ENCODE measurements at places on chromosomes 12 and 14.

DNA sequence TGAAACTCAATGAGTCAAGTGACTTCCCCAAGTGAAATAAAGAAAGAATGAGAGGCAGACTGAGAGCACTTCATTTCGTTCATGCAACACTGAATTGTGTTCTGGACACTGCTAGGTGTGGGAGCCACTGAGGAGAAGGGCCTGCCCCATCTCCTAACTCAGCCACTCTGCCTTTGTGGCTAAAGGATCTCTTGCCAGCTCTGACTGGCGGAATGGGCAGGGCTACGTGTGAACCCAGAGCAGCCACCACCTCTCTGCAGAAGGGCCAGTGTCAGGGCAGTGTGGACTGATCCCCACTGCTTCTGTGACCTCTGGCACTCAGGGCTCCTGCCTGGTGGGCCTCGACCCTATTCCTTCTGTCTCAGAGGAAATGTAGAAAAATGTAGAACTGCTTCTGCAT, 46.5 kb upstream of the GZMB start:
- peaks cover 58% of the 10 kb centered on the region for H3K4me1 ChIP-seq
- H3K4me3 ChIP-seq = no peak overlapping the region
- DNase-seq = no peak
- peaks cover 20% of the 10 kb centered on the region for H3K36me3 ChIP-seq
- peak overlapping the region; percentile 5 for H3K27ac ChIP-seq

GRCh38 chr12:16716928-16717327, 111.0 kb upstream of the LMO3 start:
- no peak overlapping the region for H3K27ac ChIP-seq
- no peaks in the 10 kb centered on the region for H3K27me3 ChIP-seq
- no peak overlapping the region for H3K4me3 ChIP-seq
- no peak for DNase-seq

GRCh38 chr12:95118788-95119179, 45.4 kb upstream of the NR2C1 start:
- H3K4me1 ChIP-seq = no peaks in the 10 kb centered on the region
- H3K4me3 ChIP-seq = no peak overlapping the region
- no peaks in the 10 kb centered on the region for H3K36me3 ChIP-seq
- DNase-seq = no peak
- no peaks in the 10 kb centered on the region for H3K27me3 ChIP-seq

- H3K27me3 ChIP-seq = no peaks in the 10 kb centered on the region
- no peak for DNase-seq
- no peak overlapping the region for H3K27ac ChIP-seq
- no peak overlapping the region for H3K4me3 ChIP-seq
- no peaks in the 10 kb centered on the region for H3K4me1 ChIP-seq
Measured at GRCh38 chr12:70962226-70962794, 41.8 kb upstream of the PTPRR start.

DNA sequence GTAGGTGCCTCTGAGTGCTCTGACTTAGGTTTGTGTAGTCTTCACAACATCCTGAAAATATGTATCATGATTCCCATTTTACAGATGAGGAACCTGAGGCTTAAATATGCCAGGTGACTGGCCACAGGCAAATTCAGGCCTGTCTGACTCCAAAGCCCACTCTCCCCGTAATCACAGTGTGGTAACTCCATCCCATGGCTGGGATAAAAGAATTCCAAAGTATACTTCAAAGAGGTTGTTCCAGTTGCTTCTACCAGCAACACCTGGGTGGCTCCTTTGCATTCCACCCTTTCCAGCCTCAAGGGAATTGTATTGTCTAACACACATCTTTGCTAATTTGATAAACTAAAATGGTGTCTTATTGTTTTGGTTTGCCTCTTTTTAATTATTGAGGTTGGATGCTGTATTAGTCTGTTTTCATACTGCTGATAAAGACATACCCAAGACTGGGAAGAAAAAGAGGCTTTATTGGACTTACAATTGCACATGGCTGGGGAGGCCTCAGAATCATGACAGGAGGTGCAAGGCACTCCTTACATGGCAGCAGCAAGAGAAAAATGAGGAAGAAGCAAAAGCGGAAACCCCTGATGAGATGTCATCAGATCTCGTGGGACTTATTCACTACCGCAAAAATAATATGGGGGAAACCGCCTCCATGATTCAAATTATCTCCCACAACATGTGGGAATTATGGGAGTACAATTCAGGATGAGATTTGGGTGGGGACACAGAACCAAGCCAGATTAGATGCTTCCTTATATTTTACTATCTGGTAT, 9.9 kb upstream of the CHST11 start:
- no peak for DNase-seq
- no peak overlapping the region for H3K27ac ChIP-seq
- peaks cover 2% of the 10 kb centered on the region for H3K4me1 ChIP-seq
- no peak overlapping the region for H3K4me3 ChIP-seq
- no peaks in the 10 kb centered on the region for H3K36me3 ChIP-seq

DNA sequence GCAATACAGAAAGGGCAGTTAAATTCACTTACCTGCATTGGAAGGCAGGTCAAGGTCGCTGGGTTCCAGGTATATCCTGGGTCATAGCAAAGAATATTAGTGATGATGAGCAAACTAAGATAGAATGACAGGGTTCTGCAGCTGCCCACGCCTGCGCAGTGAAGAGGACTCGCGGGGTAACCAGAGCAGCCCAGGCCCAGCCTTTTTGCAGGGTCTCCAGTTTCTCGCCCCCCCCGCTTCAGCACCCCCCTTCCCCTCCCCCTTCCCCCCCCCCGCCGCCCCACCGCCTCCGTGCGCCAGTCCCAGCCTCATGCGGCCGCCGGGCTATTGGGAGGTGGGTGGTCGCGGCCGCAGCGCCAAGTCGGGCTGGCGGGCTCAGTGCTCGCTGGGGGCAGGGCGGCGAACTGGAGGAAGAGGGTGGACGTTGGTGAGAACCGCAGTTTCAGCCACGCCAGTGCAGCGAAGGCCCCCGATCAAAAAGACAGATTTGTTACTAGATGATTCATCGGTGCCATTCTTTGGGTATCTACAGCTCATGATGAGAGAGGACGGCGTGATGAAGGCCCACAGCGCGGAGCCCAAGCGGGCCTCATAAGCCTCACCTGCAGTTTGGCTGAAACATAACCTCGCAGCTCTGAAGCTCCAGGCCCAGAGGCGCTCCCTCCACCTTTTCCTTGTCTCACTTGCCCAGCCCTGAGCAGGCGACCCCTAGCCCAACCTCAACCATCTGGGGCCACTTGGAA, 20.2 kb downstream of the SLC2A3 start:
- peaks cover 19% of the 10 kb centered on the region for H3K36me3 ChIP-seq
- no peak overlapping the region for H3K27ac ChIP-seq
- no peak overlapping the region for H3K4me3 ChIP-seq
- peak; percentile 40 for DNase-seq
- H3K27me3 ChIP-seq = no peaks in the 10 kb centered on the region
- peaks cover 16% of the 10 kb centered on the region for H3K4me1 ChIP-seq

GRCh38 chr12:124463341-124463921, 104.0 kb downstream of the NCOR2 start:
- peaks cover 51% of the 10 kb centered on the region for H3K36me3 ChIP-seq
- peak overlapping the region; percentile 25 for H3K27ac ChIP-seq
- no peaks in the 10 kb centered on the region for H3K27me3 ChIP-seq

GRCh38 chr14:90502760-90503159, 105.9 kb downstream of the CALM1 start:
- peaks cover 2% of the 10 kb centered on the region for H3K4me1 ChIP-seq
- no peak overlapping the region for H3K27ac ChIP-seq
- peaks cover 18% of the 10 kb centered on the region for H3K27me3 ChIP-seq

- peak overlapping the region; percentile 76 for H3K4me3 ChIP-seq
- no peak for DNase-seq
- no peaks in the 10 kb centered on the region for H3K27me3 ChIP-seq
- H3K27ac ChIP-seq = peak overlapping the region; percentile 88
Measured at GRCh38 chr14:60184146-60184904, 19.1 kb upstream of the DHRS7 start.

DNA sequence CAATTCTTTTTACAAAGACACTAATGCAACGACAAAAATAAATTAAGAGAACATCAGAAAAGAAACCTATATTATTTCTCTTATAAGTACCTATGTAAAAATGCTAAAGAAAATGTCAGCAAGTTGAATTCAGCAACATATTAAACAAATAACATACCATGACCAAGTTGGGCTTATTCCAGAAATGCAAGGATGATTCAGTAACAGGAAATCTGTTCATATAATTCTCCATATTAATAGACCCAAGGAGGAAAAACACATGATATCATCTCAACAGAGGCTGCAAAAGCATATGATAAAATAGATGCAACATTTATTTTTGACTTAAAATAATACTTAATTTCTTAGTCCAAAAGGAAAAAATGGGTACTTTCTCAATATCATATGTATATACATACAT, 25.1 kb upstream of the GPHB5 start:
- peaks cover 29% of the 10 kb centered on the region for H3K27me3 ChIP-seq
- no peak overlapping the region for H3K4me3 ChIP-seq
- DNase-seq = no peak
- no peaks in the 10 kb centered on the region for H3K4me1 ChIP-seq
- H3K36me3 ChIP-seq = no peaks in the 10 kb centered on the region

- H3K27ac ChIP-seq = no peak overlapping the region
- peaks cover 5% of the 10 kb centered on the region for H3K4me1 ChIP-seq
- DNase-seq = peak; percentile 51
- peaks cover 29% of the 10 kb centered on the region for H3K27me3 ChIP-seq
- H3K36me3 ChIP-seq = no peaks in the 10 kb centered on the region
- no peak overlapping the region for H3K4me3 ChIP-seq
Measured at GRCh38 chr14:100654814-100655740, 67.9 kb upstream of the BEGAIN start.

- H3K36me3 ChIP-seq = no peaks in the 10 kb centered on the region
- no peaks in the 10 kb centered on the region for H3K27me3 ChIP-seq
- no peak overlapping the region for H3K4me3 ChIP-seq
- no peak for DNase-seq
- no peaks in the 10 kb centered on the region for H3K4me1 ChIP-seq
Measured at GRCh38 chr12:59147791-59148190, 227.5 kb upstream of the LRIG3 start.

DNA sequence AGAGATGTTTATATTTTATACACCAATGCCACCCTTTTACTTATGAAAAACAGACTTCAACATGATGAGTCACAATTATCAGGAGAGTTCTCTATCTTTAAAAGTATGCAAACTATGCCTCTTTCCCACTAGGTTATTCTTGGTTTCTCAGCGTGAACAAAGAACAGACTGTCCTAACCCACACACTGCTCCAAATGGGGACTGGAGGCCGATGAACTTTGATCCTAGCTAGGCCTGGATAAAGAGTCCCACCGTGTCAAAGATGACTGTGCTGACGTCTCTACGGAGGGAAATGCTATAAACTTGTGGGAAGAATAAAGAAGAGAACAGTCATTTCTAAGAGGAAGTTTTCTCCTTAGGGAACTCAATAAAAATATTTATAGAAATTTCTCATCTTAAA, 160.1 kb downstream of the EPS8 start:
- no peak for DNase-seq
- H3K4me3 ChIP-seq = no peak overlapping the region
- no peaks in the 10 kb centered on the region for H3K36me3 ChIP-seq

GRCh38 chr12:530308-530707, 70.6 kb downstream of the B4GALNT3 start:
- peaks cover 5% of the 10 kb centered on the region for H3K36me3 ChIP-seq
- no peak for DNase-seq
- no peaks in the 10 kb centered on the region for H3K27me3 ChIP-seq
- no peak overlapping the region for H3K4me3 ChIP-seq
- H3K27ac ChIP-seq = no peak overlapping the region

DNA sequence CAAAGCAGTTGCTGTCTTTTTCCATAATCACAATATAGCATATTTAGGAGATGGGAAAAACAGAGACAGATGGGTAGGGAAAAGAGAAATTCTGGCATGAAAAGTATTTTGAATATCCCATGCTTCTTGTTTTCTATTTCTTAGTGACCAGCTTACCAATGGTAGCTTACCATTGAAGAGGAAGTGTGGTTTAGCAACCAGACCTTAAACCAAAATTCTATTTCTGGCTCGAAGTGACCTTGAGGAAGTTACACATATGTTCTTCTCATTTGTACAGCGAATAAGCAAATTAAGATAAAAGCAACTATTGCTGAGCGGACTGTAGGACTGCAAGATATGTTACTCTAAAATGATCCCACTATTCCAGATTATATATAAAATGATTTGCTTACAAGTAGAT, 82.9 kb downstream of the FGD4 start:
- no peaks in the 10 kb centered on the region for H3K36me3 ChIP-seq
- DNase-seq = no peak
- no peak overlapping the region for H3K27ac ChIP-seq
- H3K4me3 ChIP-seq = no peak overlapping the region
- H3K4me1 ChIP-seq = no peaks in the 10 kb centered on the region
- no peaks in the 10 kb centered on the region for H3K27me3 ChIP-seq

DNA sequence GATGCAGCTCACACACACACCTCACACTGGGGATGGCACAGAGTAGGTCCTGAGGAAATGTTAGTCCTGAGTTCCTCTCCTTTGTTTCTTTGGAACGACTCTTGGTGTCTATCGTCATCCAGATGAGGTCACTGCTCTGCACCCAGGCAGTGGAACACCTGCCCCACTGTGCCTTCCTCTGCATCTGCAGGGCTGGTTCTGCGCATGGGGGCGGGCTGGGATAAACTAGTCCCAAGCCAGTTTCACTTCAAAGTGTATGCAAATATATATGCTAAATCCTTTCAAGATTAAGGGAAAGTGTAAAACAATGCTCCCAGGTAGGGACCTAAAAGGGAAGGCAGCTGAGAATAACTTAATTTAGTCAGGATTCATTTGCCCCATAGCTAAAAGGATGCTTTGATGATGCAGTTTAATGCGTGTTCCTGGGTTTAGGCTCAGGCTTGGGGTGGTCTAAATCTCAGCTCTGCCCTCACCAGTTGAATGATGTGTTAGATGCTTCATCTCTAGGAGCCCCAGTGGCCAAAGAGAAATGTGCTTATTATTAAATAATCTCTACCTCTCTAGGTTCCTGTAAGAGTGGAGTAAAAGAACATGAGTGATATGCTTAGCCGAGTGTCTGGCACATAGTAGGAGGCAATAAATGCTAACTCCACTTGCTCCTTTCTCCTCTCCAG, 47.1 kb upstream of the OVCH1 start:
- no peak overlapping the region for H3K4me3 ChIP-seq
- H3K27ac ChIP-seq = no peak overlapping the region
- peaks cover 10% of the 10 kb centered on the region for H3K27me3 ChIP-seq
- no peaks in the 10 kb centered on the region for H3K36me3 ChIP-seq
- DNase-seq = no peak

- H3K4me3 ChIP-seq = no peak overlapping the region
- no peaks in the 10 kb centered on the region for H3K36me3 ChIP-seq
- H3K27ac ChIP-seq = no peak overlapping the region
- no peak for DNase-seq
Measured at GRCh38 chr12:101018540-101018939, 191.5 kb downstream of the SLC5A8 start.

- peaks cover 21% of the 10 kb centered on the region for H3K27me3 ChIP-seq
- no peak for DNase-seq
- H3K27ac ChIP-seq = no peak overlapping the region
- H3K4me3 ChIP-seq = no peak overlapping the region
- peaks cover 8% of the 10 kb centered on the region for H3K4me1 ChIP-seq
Measured at GRCh38 chr14:72512281-72512680, 381.6 kb downstream of the DPF3 start.

- H3K4me1 ChIP-seq = peaks cover 88% of the 10 kb centered on the region
- H3K36me3 ChIP-seq = peaks cover 57% of the 10 kb centered on the region
- DNase-seq = no peak
- peak overlapping the region; percentile 86 for H3K4me3 ChIP-seq
Measured at GRCh38 chr14:101823066-101823465, 61.6 kb downstream of the PPP2R5C start.

Data from activated naive CD8-positive, alpha-beta T cell treated with anti-CD3 and anti-CD28 coated beads for 36 hours (primary cell).